ENCODE measurements at places on chromosomes 3 and 15.

GRCh38 chr3:131431754-131432153, 50.2 kb downstream of the NUDT16 start:
- DNase-seq, result no peak

- DNase-seq, result no peak
These were observed 171.9 kb downstream of the FMN1 start for GRCh38 chr15:33022629-33023028.

GRCh38 chr3:55876560-55876959, 389.5 kb upstream of the WNT5A start:
- DNase-seq, result no peak

DNA sequence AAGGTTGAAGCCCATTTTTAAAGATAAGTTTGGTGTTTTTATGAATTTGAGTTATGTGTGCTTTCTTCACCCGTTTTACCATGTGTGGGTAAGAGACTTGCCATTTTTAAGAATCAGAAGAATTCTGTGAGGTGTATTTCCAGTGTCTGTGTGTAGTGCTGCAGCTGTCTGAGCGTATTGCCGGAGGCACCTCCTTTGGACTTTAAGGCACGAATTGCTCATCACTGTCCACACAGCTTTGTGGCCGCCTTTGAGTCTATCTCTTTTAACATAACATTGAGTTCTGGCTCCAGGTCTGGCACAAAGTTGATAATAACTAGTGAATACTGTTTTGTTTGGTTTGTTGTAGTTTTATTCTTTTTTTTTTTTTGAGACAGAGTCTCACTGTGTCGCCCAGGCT, 25.8 kb downstream of the SCG5 start:
- no peak for DNase-seq

- DNase-seq, result no peak
These were observed 428.1 kb upstream of the NAALADL2 start for GRCh38 chr3:174430986-174431385.

DNA sequence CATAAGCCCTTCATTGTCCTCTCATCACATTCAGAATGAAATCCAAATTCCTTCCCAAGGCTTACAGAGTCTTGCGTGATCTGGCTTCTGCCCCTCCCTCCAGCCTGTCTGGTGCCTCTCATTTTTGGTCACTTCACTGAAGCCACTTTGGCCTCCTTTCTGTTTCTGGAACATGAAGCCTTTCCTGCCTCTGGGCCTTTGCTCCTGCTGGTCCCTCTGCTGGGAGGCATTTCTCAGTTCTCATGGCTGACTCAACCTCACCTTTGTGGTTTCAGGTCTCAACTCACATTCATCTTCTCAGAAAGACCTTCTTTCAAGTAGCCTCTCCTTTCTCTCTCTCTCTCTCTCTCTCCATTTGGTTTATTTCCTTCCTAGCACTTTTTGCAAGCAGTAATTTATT, 43.9 kb upstream of the BHLHE40 start:
- no peak for DNase-seq

GRCh38 chr3:37287776-37288175, 113.4 kb upstream of the LRRFIP2 start:
- no peak for DNase-seq

DNA sequence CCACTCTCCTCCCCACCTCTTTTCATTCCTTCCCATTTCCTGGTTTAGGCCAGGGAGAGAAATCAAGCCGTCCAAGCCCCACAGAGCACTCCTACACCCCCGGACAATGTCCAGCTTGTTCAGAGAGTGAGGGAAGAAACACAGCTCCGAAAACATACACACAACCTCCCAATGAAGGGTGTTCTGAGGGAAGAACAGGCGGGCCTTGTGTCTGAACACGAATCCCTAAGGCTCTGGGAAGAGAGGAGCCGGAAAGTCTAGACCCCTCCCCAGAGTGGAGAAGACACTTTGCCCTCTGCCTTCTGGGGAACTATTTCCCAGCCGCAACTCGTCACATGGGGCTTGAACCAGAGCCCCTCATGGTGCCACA, 30.5 kb downstream of the ACAN start:
- DNase-seq, result no peak

DNA sequence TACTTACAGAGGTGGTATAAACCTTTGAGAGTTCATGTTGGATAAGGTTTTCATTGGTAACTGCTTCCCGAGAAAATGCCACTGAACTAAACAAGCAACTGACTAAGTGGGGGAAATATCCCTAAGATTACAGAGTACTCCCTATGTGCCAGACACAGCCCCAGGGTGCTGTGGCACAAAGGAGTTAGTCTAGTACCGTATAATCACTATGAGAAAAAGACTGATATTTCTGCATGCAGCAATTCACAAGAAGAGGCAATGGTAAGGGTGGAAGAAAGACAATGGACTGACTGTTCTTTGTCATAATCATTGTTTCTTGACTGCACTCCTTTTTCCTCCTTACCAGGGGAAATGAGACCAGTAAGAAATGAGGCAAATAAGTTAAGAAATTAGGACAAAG, 20.0 kb upstream of the SLC25A26 start:
- no peak for DNase-seq

GRCh38 chr3:52393131-52393807, 51.6 kb downstream of the SEMA3G start:
- no peak for DNase-seq
